ENCODE measurements at places on chromosomes 13 and 19.

DNA sequence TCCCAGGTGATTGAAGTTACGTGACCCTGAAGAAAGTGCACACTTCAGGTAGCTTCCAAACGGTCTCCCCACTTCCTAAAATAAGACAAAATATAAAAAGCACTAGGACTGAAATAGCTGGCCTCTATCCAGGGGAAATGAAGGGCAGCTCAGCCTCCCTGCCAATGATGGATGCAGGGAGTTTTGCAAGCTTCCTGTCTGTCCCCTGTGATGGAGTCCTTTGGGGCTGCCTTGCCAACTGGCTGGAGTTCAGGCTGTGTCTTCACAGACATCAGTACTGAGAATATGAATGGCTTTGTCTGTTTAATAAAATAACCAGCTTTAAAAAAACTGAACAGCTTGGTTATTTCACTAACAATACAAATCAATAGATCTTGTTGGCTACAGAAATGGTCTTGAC is 101.4 kb upstream of the GPR12 start:
- no peak for DNase-seq

DNA sequence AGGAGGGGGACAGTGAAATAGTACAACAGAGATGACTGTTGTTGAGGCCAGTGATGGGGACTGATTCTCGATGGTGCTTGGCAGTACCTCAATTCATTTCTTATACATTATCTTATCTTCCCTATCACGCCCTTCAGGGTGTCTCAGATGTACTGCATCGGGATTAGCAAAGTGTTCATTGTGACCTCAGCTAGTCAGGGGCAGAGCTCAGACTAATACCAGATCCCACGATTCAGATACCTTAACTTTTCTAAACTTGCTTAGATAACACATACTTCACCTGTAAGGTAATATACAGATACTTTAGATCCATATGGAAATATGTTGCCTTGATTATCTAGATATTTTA is 720.6 kb downstream of the EFNB2 start:
- DNase-seq, result no peak

DNA sequence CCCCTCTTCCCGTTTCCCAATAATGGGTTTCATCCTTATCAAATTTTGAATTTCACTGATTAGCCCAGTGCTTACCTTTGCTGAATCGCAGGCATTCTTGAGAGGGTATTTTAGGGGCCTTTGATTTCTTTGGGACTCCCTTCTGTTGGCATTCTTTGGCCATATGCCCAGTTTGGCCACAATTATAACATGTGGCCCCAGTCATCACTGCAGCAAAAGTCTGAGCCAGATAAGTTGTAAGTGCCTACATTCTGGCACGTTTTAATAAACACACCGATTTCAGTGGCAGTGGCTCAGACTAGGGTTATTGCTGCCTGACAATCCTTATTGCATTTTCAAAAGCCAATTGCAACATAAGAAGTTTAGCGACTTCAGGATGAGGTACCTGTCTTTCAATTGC is 41.4 kb downstream of the ZNF726 start:
- DNase-seq, result no peak

GRCh38 chr19:46610413-46610775 is 9.3 kb downstream of the CALM3 start:
- DNase-seq, result no peak

DNA sequence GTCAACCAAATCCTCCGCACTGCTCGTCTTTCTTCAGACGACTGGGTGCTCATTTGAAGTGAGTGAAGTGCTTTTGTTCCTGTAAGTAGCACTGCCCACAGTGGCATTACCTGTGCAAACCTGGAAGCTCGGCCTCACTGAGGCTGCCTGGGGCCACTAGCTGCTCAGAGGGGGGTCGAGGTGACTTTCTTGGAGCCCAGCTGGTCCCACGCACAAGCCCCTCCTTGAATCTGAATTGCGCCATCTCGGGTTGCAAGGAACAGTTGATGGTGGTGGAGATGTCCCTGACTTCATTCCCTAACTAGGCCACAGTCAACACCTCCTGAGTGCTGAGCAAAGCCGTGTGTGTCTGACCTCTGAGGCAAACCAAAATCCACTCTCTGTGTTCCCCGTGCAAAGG is 79.3 kb upstream of the GPR183 start:
- no peak for DNase-seq

- DNase-seq, result peak; percentile 87
Observed at GRCh38 chr19:1825909-1826556, 14.0 kb upstream of the ATP8B3 start.

- DNase-seq, result no peak
Observed at GRCh38 chr13:110438211-110438610, 123.3 kb downstream of the RAB20 start.

GRCh38 chr13:98731925-98732324 is 20.5 kb downstream of the SLC15A1 start:
- DNase-seq, result no peak

GRCh38 chr13:26721251-26722121 is 39.1 kb downstream of the GPR12 start:
- DNase-seq, result no peak

DNA sequence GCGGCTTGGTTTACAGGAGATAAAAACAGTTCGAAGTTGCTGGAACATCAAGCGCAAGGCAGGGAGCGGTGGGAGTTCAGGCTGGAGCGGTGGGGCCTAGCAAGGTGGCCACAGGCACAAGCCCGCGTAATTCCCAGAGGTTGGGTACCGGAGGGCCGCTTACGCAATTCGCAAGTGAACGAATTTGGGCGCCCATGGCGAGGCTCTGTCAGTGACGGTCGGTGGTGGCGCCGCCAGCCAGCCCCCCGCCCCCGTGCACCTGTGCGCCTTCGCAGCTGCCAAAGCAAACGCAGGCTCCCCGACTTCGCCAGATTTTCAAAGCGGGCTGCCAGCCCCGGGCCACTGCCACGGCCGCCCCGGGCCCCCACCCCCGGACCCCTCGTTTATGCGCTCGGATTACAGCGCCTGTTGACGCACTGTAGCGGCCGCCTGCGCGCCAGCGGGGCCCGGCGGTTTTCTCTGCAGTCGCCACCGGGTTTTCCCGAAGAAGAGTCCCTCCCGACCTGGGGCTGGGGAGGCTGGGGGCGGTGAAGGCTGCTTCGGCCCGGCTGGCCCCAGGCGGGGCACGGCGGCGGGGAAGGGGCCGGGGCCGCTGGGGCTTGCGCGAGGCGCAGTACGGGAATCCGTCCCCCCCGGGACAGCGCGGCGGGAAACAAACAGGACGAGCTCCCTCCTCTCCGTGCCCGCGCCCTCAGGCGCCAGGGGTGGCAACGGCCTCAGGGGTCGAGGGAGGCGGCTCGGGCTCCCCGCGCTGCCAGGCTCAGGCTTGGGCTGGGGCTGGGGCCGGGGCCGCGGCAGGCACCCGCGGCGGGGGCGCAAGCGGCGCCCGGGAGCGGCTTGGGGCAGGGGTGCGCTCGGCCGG is 709 bp downstream of the N4BP2L1 start:
- DNase-seq, result peak; percentile 62

DNA sequence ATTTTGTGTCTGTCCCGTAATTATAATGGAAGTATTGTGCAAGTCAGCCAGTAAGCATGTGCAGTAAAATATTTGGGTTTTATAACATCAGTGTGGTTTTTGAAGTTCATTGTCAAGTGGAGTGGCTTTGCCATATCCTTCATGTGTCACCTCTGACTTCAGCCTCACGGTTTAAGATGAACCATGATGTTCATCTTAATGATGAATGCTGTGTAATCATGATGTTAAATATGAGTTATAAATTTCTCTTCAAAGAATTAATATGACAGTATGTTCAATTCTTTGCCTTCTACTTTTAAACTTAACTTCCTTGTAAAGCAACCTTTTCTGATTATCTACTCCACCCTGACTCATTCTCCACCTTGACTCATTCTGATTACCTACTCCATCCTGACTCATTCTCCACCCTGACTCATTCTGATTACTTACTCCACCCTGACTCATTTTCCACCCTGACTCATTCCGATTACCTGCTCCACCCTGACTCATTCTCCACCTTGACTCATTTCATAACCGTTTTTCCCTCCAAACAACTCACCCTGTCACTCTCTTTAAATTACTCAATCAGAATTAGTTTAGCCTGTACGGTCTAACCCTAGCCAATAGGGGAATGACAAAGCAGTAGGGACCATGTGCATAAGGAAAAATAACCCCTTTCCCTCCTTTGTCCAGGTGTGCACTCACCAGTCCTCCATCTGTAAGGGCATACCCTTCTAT is 50.3 kb upstream of the ANKRD10 start:
- DNase-seq, result peak; percentile 16

GRCh38 chr19:17135001-17135853 is 59.6 kb downstream of the MYO9B start:
- peak; percentile 98 for DNase-seq

DNA sequence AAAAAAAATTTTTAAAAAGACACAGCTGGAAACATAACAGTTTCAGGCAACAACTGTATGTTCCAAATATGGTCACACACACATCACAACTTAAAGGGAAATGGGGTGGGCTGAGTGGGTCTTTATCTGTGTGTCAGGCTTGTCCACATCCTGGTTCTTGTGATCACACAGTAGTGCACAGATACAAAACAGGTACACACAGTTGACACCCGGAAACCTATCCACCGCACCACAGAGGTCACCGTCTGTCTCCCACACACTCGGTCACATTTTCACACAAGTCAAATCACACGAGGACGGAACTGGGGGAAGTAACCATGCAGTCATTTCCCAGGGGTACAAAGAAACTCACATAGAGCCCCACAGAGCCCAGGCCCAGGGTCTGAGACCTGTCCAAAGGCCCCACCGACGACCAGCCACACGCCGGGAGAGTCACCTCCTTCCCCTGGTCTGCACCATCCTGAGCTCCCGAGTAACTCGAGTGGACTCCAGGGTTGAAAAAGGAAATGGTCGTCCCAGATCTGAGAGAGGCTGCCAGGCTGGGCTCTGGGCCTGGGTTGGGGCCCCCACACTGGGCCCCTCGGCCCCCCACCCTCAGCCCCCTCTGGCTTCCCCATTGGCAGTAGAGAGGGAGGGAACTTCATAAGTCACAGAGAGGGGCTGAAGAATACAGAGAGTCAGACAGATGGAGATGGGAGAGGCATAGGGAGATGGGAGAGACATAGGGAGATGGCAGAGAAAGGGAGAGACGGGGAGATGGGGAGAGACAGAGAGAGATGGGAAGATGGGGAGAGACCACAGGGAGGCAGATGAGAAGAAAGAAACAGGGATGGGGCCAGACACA is 1.3 kb upstream of the PPAN start:
- no peak for DNase-seq

- DNase-seq, result no peak
Observed at GRCh38 chr13:50636007-50636704, 207.3 kb downstream of the DLEU7 start.

Measured in adipocyte (in vitro differentiated cells).